ENCODE measurements at places on chromosomes 6 and 20.

DNA sequence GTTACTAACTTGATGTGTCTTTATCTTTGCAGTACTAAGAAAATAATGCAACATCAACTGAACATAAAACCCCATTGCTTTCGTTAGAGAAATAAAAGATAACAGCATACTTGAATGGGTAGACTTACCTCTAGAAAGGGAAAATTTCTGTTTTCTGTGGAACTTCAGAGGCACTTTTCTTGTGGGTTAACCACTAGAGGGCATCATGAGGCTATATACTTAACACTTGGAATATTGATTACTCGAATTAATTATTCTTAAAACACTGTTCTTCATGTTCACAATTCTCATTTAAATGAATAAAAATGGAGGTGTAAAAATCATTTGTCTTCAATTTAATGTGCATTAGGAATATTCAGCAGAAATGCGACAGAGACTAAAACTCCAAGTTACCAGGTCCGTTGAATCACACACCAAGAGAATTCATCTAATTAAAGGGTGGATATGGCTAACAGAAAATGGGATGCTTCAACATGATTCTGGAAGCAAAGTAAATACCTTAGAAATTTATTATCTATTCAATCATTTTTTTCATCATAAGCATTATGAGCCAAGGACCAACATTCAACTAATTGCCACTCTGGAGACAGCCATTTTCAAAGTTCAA lies 330.8 kb upstream of the PREP start:
- DNase-seq = peak; percentile 18

DNA sequence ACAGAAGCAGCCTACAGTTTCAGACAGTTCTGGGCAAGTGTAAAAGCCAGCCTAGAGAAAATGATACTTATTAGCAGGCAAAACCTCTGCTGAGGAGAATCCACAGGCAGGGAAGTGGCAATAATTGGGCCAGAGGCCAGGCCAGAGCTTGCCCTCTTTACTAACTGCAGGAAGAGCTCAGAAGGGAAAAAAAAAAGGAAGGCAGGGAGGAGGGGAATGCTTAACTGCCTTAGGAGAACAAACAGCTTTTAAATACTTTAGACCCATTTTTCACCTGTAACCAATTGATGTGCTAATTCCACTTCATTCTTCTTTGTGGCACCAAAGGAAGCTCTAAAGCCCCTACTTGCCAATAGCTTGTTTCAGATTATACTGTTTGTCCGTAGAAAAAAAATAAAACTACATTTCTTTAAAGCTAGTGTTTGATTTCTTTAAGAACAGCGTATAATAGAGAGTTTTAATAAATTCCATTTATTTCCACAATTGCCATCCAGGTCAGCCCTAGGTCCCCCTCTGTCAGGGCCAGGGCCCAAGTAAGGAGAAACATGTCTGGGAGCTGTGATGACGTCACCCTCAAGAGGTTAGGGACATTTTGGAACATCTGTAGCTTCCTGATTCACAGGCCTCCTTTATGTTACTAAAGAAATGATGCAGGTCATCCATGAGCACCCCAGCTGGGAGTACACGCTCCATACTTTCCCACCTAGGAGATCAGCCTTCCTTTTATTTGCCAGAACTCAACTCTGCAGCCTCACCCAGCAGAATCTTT lies 384.3 kb downstream of the CDC5L start:
- DNase-seq = no peak

- peak; percentile 74 for DNase-seq
Measured at GRCh38 chr6:27503436-27504030, 30.6 kb upstream of the ZNF184 start.

DNA sequence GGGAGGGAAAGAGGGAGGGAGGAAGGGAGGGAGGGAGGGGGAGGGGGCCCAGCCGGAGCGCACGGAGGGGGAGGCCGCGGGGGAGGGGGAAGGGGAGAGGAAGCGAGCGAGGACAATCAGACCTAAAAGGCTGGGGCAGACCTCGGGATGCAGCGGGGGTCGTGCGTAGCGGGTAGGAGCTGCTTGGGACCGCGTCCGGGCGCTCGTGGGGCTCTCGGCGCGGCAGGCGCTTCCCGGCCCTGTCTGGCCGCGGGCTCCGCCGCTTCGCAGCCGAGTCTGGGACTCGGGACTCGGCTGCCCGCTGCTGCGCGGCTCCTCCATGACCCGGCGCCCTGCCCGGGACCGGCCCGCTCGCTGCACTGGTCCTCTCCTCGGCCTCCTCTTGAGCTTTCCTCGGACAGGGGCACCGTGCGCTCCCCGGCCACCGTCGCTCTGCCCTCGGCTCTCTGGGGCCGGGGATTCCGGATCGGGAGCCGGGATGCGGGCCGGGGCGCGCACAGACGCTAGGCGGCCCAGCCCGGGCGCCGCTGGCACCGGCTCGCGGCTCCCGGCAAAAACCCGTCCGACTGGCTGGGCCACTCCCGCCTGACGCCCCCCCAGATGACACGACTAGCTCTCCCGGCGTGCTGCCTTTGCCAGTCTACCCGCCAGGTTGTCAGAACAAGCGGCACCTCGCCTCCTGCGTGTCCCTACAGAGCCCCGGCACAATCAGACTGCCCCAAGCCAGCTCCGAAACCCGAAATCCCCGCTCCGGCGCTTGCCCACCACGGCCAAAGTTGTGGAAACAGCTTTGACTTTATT lies 2.2 kb downstream of the TFAP2A start:
- DNase-seq = no peak

- DNase-seq = peak; percentile 18
Measured at GRCh38 chr20:46438156-46438750, 31.8 kb upstream of the ELMO2 start.
